Stimulated activated CD8-positive, alpha-beta memory T cell treated with anti-CD3 and anti-CD28 coated beads, Interleukin-7, amount 100 ng/mL, for 48 hours (primary cell): ENCODE measurements at places on chromosomes 5 and 9.

DNA sequence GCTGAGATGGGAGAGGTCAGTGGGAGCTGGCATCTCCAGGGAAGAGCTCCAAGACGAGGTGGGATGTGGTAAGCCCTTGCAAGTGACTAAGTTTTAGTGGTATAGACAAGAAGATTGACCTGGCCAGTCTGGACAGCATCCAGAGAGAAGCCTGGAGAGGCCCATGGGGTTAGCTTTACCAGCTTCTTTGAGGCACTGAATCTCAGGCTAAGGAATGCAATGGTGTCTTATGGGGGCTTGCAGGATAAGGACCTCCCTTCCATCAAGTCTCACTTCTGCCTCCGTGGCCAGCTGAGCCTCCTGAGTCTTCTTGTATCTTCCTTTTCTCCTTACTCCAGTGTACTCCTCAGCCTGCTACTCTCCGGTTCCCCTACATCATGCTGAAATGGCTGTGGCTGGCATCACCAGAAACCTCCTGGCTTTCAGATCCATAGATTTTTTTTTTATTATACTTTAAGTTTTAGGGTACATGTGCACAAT is 56.5 kb upstream of the JADE2 start:
- no peak for DNase-seq

- DNase-seq: no peak
Measured at GRCh38 chr5:174352681-174353080, 307.2 kb downstream of the NSG2 start.

DNA sequence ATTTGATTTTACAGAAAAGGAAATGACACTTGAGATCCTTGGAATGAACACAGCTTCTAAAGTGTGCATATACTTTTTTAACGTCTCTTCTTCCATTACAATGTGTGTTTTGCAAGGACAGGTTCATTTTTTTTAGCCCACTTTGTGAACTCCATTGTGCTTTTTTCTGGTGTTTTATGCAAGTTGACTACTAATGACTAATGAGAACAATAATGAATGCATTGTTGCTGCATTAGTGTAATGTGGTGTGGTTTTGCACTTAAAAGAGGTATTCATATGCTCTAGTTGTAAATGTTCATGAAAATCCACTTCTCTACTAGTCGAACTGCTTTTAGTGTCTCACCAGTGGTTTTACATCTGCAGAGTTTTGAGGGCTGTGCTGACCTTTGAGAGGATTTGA is 93.6 kb downstream of the UHRF2 start:
- no peak for DNase-seq

DNA sequence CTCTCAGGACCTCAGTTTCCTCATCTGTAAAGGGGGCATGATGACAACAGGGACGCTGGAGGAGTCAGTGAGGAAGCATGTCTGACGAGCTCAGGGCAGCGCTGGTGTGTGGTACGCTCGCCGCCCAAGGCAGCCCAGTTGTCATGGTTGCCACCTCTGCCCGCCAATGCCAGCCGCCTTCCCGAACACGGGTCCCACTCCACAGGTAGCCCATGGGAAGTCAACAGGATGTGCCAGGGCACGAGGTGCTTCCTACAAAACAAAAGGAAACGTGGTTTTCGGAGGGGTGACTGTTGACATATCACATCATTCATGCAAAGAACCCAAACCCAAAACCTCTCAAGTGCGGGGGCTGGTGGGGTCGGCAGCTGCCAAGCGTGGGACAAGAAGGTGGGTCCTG is 58.1 kb downstream of the NEK6 start:
- DNase-seq: no peak

GRCh38 chr9:108161503-108161902 is 671.9 kb upstream of the KLF4 start:
- DNase-seq: no peak

DNA sequence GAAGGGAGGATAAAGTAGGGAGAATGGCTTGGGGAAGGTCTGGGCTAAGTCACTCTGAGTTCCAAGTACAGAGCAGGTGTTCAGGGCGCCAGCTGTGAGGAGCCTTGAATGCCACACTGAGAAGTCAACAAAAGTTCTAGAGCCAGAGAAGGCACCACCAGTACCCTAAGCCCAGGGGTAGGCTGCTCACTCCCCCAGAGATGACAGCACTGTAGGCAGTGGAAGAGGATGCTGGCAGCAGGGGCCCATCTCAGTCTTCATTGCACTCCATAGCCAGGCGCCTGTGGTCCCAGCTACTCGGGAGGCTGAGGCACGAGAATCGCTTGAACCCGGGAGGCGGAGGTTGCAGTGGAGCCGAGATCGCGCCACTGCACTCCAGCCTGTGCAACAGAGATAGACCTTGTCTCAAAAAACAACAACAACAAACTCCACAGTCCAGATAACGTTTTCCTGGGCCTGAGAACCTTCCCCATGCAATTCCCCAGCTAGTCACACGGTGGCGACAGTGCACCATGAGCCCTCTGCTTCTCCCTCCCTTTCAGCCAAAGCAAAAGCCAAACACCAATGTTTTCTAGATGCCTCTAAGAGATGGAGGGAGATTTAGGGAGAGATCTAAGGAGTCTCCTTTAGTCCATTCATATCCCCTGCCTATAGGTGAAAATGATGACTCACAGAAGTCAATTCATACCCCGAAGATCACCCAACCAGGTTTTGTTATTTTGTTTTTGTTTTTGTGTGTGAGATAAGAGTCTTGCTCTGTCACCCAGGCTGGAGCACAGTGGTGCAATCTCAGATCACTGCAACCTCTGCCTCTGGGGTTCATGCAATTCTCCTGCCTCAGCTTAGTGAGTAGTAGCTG is 19.8 kb upstream of the NSD1 start:
- DNase-seq: peak; percentile 54

- DNase-seq: no peak
Measured at GRCh38 chr5:95843733-95844223, 21.3 kb upstream of the GLRX start.

DNA sequence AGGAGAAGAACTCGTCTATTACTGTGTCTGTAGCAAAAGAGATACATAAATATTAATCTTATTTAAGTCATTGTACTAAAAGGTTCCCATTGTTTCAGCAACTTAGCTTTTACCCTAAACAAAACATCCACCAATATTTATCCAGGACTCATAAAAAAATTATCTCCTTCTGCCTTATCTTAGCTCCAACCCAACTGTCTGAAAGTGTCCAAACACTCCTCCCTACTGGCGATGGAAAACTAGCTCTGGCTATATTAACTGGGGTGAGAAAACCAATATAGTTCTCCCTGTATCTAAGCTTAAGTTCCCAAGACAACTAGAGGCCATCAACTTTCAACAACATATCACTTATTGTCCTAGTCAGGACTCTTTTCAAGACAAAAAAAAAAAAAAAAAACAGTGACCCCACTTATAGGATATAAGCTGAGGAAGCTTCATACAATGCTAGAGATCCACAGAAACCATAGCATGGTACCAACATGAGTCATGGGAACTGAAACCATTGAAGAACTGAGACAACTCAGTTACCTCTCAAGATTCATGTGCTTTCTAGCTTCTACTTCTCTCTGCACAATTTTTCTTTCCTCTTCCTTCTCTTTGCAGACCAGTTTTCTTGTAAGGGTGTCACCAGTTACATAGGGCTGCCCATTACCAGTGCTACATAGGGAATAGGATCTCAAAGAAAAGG is 150.7 kb upstream of the RASA1 start:
- DNase-seq: no peak

DNA sequence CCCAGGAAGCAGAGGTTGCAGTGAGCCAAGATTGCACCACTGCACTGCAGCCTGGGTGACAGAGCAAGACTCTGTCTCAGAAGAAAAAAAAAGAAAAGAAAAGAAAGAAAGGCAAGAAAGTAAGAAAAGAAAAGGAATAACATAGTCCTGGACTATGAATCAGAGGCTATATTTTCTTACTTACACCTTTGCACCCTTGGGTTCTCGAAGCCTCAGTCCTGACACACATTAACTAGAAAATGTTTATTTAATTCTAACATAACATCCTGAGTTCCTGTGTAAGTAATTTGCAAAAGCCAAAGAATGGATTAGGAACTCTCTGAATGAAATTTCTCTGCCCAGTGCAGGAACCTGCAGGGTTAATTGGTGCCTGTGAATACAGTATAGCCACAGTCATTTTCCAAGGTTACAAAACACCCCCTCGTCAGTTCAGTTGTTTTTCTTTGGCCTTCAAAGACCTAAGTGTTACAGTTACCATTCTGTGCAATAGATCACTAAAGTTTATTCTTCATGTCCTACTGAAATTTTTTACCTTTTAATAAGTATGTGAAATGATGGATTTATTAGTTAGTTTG is 147.6 kb downstream of the SV2C start:
- no peak for DNase-seq

DNA sequence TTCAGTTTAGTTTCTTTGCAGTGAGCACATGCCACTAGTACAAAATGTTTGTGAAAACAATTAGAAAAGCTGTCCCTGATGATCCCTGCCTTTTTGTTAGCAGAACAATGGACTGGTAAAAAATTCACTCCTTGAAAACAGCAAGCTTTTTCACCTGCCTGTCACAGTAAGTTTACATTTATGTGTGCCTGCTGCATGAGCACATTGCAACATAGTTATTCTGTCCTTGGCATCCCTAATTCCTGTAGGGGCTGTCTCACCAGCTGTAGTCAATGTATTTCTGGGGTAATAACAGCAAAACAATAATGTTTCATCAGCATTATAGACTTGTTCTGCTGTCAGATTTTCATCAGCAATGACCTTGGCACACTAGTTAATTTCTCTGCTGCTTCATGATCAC is 11.6 kb upstream of the ZNF367 start:
- no peak for DNase-seq

GRCh38 chr5:17314907-17315471 is 97.6 kb downstream of the BASP1 start:
- no peak for DNase-seq

GRCh38 chr9:8651070-8651845 is 851.7 kb upstream of the DMAC1 start:
- no peak for DNase-seq

DNA sequence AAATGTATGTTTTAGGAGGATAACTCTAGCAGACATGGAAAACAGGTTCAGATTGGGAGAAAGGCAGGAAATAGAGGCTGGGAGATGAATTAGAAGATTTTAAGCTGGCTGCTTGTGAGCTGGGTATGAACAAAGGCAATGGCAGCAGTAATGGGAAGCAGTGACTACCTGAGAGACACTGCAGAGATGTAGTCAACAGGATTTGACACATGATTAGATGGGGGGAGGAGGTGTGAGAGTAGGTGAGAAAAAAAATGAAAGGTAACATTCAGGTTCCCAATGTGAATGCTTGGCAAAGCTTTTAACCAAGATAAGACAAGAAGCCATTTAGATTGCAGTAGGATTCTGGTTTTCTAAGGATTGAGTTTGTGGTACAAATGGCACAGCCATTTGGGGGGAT is 22.8 kb upstream of the IFNE start:
- no peak for DNase-seq

GRCh38 chr9:135718616-135719015 is 16.6 kb downstream of the KCNT1 start:
- no peak for DNase-seq

GRCh38 chr5:153613672-153614071 is 123.2 kb downstream of the GRIA1 start:
- DNase-seq: no peak

DNA sequence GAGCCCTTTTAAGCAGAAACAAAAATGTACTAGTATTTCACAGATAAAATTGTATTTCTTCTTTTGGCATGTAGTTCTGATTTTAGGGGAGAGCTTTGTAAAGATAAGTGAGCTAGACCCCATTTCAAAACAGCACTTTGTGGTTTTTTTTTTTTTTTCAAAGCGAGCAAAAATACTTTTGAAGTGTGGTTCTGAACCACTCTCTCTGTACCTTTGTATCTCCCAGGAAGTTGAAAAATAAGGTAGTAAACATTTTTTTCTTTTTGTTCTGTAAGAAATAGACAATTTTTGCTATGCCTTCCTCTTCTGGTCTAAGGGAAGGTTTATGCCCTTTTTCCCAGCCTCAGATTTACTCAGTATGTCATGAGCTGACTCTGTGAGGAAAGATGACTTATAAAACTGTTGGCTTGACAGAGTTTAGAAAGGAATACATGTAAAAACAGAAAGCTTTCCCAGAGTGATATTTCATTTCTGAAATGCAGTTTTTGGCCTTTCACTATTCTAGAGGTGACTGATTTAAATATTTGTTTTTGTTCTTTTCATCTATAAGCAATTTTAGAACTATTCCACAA is 12.5 kb downstream of the ERCC6L2 start:
- DNase-seq: no peak

GRCh38 chr5:14189680-14190079 is 46.5 kb downstream of the TRIO start:
- no peak for DNase-seq

GRCh38 chr9:73038613-73039012 is 85.8 kb upstream of the ALDH1A1 start:
- no peak for DNase-seq

DNA sequence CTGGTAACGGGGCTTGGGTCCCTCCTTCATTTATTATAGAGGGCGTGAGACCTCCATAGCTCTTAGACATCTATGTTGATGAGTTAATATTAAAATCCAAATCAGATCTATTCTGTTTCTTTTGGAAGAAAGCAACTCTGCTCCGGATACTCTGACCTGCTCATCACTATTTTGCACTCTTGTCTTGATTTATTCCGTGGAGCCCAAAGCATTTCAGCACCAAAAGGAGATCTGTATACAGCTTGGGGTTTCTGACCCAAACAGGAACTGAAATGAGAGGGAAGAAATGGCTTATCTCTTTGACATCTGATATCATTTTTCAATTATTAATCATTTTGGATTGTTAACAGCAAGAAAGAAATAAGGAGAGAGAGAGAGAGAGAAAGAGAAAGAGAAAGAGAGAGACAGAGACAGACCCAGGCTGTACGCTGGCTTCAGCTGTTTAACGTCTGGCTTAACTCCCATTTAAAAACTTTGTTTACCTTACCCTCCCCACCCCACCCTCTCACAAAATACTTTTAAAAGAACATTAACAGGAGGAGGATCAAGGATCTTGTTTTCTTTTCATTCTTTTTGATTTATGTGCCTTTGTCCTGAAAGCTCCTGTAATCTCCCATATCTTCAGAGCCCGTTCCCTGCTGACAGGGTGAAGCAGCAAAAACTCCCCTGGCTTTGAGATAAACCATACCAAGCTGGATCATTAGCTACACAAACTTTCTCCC is 231.4 kb upstream of the TUT7 start:
- no peak for DNase-seq

DNA sequence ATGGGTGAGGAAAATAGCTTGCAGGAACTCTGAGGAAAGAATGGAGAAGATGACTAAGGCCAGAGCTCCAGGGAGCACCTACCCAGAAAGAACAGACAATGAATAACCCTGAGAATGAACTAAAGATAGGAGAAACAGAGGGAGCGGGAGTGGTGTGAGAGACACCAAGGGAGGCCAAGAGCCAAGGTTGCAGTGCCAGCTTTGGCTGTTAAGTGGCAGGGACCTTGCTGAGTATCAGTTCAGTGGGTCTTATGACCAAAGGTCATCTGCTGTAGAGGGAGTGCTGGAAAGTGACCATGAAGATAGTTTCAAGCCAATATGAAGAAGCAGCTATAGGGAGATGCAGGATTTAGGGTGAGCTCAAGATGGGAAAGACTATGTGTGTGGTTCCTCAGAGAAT is 16.7 kb downstream of the P4HA2 start:
- no peak for DNase-seq

- no peak for DNase-seq
Measured at GRCh38 chr9:71814815-71815214, 46.5 kb upstream of the CEMIP2 start.
